ENCODE measurements at places on chromosomes 12 and 14. TPM values are rescaled to one million over a fixed set of nuclear protein-coding genes. Genes with fewer than 3 reads are reported as not detected.

DNA sequence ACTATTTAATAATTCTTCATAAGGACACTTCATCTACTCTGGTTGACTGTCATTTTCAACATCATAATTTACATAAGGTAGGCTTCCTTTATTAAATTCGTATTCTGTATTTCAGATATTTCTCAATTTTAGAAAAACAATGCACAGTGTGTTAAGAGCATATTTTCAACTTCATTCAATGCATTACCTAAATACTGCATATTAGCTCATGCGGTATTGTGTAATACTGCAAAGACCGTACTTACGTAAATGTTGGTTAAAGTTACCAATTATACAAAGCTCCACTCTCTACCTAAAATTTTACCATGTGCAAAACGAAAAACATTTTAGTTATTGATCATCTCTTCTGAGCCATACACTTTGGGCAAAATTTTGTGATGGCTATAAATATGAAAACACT is 62.8 kb downstream of the EXOC5 start:
- DNase-seq = no peak

- DNase-seq = no peak
Observed at GRCh38 chr12:61384511-61384910, 875.7 kb upstream of the USP15 start.

DNA sequence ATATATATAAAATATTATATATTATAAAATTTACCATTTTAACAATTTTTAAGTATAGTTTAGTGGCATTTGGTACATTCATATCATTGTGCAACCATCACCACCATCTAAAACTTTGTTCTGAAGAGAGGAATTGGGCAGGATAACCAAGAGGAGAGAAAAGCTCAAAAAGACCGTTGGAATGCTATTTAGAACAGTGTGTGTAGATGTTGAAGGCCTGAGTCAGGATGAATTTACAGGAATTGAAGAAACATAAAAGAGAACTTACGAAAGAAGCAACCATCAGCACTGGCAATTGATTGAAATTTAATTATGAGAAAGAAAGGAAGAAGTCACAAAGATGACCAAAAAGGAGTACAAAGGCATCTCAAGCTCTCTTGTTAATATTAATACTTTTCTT is 196.9 kb upstream of the PWP1 start:
- DNase-seq = no peak

DNA sequence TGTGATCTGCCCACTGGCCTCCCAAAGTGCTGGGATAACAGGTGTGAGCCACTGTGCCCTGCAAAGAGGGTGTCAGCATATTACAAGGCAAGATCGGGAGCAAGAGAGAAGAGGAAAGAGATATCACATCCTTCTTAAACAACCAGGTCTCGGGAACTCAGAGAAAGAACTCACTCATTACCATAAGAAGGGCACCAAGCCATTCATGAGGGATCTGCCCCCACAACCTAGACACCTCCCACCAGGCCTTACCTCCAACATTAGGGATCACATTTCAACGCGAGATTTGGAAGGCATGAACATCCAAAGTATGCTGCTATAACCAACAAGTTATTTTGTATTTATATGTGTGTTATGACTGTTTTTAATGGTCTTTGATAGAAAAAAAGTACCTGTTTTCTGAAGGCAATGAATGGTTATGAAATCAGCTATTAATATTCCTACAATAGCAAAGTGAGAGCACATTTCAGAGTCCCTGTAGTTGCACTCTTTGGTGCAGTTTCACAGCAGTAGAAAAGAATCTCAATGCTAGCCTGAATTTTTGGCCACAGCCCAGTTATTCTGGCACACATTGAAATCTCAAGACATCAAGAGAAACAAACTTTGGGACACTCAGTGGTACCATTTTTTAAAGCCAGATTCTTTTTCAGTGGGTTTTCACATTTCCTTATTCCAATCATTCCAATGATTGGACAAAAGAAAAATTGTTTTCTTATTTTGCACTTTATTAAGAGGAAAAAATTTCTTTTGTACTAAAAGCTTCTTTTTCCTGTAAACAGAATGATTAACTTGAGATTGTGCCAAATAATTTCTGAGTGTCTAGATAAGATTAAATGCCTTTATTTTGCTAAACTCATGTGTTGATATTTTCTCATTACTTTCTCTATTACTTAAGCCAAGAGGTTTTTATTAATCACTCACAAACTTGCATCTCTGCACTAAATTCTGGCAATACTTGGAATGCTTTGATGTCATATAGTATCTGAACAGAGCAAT is 582.6 kb upstream of the ATP2B1 start:
- DNase-seq = no peak

GRCh38 chr12:50732591-50732990 is 31.3 kb upstream of the ATF1 start:
- no peak for DNase-seq

GRCh38 chr12:81015510-81015909 is 62.4 kb upstream of the ACSS3 start:
- DNase-seq = no peak

DNA sequence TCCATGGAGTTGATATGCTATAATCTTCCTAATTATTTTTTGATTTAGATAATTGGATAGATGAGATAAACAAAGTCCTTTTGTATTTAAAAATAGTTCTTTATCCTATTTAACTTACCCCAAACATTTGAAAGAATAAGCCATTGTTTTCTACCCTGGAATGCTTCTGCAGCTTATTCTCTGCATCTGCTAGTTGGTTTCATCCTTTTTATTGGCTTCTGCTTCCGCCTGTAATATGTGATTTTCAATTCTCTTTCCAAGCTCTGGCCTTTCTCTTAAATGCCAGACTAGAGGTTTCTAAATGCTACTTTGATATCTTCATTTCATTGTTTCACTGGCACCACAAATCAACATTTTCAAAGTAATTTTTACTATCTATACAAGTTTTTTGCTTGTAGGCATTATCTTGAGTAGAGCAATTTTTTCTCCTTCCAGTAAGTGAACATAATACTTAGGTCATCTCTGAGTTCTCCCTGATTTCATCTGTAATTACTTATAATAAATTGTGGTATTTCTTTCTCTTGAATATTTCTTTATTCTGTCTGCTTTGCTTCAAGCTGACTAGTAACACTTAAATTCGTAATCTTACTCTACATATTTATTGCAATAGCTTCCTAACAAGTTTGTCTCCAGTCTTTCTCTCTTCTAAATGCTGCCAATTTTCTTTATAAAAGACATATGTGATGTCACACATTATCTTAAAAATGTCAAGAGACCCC is 958.4 kb downstream of the SLC6A15 start:
- DNase-seq = peak; percentile 3

GRCh38 chr14:50820786-50821509 is 10.0 kb downstream of the NIN start:
- DNase-seq = no peak

DNA sequence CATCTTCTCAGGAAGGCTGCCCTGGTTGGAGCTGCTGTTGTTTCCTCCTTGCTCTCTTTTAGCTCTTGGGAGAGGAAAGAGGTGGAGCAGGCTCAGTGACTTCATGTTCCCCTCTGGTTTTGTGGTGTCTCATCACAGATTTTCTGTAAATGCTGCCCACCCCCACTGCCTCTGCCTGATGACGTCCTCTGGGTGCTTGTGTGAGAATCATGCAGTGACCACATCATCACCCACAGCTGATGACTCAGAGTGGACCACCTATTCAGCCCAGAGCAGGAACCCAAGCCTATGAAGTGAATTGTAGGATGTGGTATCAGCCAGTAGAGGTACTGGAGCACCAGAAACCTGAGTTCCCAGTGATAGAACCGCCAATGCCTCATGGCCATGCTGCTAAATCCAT is at the start of gene GZMB:
Gene GZMB, minus strand, starts transcription at position 33 of the 400 bp plus-strand sequence. Its CDS starts 30 bp downstream, at position 3.
- no peak for DNase-seq

DNA sequence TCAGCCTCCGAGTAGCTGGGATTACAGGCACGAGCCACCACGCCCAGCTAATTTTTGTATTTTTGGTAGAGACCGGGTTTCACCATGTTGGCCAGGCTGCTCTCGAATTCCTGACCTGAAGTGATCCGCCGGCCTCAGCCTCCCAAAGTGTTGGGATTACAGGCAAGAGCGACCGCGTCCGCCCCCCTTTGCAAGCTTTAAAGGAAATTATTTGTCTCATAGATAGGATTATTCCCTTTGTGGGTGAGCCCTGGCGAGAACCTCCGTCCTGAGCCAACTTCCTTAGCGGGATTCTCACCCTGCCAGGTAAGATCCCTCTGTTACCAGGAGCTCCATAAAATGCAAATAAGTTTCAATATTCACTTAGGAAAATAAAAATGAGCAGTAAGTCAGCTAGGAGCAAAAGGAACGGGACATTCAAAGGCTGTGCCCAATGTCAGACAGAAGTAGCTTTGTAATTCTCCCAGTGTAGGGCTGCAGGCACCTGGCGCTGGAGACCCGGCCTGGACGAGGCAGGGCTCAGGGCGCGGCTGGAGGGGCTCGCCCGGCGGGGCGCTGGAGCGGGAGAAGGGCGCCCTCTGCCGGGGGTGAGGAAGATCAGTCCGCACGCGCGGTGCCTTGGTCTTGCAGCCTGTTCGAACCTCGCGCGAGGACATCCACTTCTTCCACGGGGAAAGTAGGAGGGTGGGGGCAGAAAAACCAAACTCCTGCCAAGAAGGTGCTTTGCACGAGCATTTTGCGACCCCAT is 47.2 kb upstream of the PLXNC1 start:
- DNase-seq = peak; percentile 47

- no peak for DNase-seq
Observed at GRCh38 chr14:68795597-68796417, 2.9 kb upstream of the ZFP36L1 start.

- no peak for DNase-seq
Observed at GRCh38 chr12:44816446-44817017, 59.6 kb downstream of the NELL2 start.

DNA sequence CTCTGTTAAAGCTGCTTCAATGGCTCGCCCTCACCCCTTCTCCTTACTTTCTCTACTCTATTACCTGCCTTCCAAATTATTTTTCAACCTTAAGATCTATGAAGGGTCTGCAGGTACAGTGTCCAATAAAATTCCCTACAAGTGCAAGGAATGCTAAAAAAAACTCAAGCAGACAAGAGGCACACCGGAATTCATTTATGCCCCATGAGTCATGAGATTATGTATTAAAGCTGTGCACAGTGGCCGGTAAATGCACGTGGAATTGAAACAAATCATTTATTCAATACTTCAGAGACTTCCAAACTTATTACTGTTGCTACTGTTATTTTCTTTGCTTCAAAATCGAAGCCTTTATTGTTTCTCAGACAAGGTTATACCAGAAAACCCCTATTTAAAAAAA is 68.4 kb downstream of the ST8SIA1 start:
- no peak for DNase-seq

- no peak for DNase-seq
Observed at GRCh38 chr14:30798961-30799360, 75.4 kb upstream of the COCH start.

GRCh38 chr14:103127861-103128598 is 4.8 kb downstream of the TNFAIP2 start:
- DNase-seq = no peak

DNA sequence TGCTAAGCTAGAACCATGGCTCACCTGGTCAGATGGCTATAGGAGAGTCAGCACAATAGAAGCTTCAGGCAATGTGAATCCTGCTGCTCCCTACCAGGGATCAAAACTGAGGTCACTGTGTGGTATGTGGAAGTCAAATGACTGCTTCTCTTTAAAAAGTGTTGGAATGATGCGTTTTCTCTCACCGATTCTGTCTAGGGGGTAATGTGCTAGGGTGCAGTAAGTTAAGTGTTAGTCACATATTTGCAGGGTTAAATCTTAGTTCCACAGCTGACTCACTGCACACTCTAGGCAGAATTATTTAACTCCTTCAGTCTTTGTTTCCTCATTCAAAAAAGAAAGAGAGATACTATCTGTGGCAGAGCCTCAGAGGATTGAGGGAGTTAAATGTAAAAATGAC is 696.6 kb downstream of the DIO2 start:
- DNase-seq = no peak

- no peak for DNase-seq
Observed at GRCh38 chr12:116695464-116695725, 42.5 kb downstream of the SPRING1 start.

- DNase-seq = no peak
Observed at GRCh38 chr12:65631621-65632111, 192.6 kb upstream of the HMGA2 start.

DNA sequence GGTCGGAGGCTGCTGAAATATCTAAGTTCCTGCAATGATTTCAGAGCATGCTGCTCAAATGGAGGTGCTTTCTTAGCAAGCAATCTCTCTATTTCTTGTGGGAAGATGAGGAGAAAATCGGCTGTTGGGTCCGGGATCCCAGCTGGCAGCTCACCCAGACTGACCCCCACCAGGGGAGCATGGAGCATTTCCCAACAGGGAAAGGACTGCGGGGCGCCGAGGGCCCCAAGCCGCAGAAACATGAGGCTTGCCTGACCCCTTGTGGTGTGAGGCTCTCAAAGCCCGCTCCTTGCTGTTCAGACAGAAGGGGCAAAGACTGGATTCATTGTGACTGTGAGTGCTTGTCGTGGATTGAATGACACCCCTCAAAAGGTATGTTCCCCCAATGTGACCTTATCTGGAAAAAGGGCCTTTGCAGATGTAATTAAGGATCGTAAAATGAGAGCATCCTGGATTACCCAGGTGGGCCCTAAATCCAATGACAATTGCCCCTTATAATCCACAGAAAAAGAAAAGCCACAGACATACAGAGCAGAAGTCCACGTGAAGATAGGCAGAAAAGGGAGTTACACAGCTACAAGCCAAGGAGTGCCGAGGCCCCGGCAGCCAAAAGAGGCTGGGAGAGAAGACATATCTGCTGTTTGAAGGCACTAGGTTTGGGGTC is 116.3 kb upstream of the VASH1 start:
- DNase-seq = no peak

- no peak for DNase-seq
Observed at GRCh38 chr12:86860776-86861175, 604.6 kb upstream of the MGAT4C start.

DNA sequence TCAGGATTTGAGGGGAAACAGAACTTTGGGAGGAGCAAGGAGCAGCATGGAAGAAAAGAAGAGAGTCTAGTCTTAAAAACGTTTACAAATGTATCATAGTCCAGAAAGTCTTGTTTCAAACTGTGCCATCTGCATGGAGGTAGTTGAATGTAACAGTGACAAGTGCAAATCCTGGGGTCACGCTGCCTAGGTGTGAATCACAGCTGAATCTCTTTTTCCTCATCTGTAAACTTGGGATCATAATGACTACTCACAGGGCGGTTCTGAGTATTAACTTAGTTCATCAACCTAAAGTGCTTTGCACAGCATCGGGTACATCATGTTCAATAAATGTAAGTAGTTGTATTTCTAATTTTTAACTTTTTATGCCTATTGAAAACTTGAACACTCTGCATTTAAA is 208.5 kb downstream of the CHST11 start:
- no peak for DNase-seq

- DNase-seq = no peak
Observed at GRCh38 chr14:58769771-58770170, 132.0 kb downstream of the DACT1 start.

GRCh38 chr14:89269404-89269803 is 147.6 kb downstream of the FOXN3 start:
- DNase-seq = no peak

The COX8C gene
- 0.41 TPM for polyA plus RNA-seq

The ANKRD33 gene
- polyA plus RNA-seq = 0.10 TPM

The RIMBP2 gene
- polyA plus RNA-seq = 10.7 TPM

The YLPM1 gene
- polyA plus RNA-seq = 89.5 TPM

The ATP5MC2 gene
- polyA plus RNA-seq = 582 TPM

The KLRC1 gene
- 0.81 TPM for polyA plus RNA-seq

The ACRBP gene
- 4.6 TPM for polyA plus RNA-seq

The LPCAT3 gene
- 68.3 TPM for polyA plus RNA-seq

The EPYC gene
- polyA plus RNA-seq = not detected

The PTPRR gene
- 0.47 TPM for polyA plus RNA-seq

The IAPP gene
- polyA plus RNA-seq = not detected

The APOF gene
- polyA plus RNA-seq = not detected

The SOX5 gene
- polyA plus RNA-seq = 7.3 TPM

The LHX5 gene
- not detected for polyA plus RNA-seq

The SMIM41 gene
- 0.96 TPM for polyA plus RNA-seq
